ENCODE measurements at places on chromosomes 3 and 15.

DNA sequence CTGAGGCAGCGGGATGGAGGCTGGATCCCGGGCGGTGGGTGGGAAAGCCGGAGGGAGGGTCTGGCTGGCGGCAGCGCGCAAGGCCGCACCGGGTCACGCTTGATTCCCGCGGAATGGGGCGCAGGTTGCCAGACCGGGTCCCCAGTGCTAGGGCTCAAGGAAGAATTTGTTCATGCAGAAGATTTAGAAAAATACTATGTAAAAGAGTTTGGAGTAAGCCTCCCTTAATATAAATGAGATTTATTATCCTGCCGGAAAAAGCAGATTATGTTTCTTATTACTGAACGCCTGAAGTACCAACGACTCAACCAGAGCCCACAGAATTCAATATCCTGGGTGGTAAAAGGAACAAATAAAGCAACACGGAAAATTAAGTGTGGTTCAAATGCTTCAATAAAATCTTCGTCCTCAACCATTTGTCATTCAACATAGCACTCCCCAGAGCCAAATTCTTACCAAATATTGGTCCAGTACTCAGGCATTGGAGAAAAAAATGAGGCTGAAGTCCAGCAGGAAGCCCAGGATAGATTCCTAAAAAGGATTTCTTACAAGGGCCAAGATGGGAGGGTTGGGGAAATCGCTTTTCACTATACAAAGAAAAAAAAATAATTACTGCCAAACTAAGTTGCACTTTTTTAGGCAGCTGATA is 1.2 kb upstream of the ZBTB20 start:
- no peak for DNase-seq

- DNase-seq = no peak
Observed at GRCh38 chr3:14411988-14412387, 9.6 kb downstream of the SLC6A6 start.

DNA sequence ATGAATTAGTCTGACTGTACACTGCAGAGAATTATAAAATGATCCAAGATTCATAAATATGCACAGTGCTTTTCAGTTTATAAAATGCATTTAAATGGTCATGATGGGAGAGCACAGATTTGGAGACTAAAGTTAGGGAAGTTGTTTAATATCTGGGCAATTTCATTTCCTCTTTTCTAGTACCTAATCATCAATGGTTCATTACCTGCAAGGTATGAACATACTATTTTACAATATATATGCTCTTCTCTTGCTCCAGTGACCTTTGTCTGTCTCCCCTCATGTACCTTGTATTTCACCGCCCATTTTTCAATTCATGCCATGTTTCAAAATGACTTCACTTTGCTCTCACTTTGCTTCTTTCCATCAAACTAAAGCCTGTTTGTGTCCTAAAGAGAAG is 114.5 kb downstream of the SUCNR1 start:
- DNase-seq = no peak

DNA sequence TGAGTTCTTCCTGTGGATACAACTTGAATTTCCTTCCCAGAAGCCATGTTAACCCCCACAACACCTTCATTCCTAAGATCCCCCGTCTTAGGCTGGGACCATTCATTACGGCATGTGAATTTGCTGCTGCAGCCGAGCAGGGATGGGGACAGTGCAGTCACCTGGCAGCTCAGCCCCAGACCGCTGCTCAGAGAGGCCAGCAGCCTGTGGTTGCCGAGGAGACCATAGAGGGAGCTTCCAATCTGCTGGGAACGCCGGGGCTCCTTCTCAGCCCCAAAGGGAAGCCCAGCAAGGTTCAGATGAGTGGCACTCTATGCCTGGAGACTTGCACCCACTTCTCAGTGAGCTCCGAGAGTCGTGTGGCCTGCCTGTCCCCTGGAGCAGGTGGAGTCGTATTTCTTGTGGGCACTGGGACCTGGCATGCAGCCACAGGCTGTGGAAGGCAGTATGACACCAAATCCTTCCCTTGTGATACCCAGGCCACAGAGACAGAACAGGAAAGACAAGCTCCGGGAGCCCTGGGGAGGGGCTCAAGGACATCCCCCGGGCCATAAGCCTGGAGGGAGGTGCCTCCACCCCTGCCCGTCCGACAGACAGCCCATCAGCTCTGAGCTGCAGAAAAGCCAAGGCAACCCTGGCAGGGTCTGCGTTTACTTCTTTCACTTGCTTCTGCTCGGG is 167.3 kb downstream of the FAM43A start:
- no peak for DNase-seq

- no peak for DNase-seq
Observed at GRCh38 chr3:94778814-94779494, 716.1 kb downstream of the NSUN3 start.

DNA sequence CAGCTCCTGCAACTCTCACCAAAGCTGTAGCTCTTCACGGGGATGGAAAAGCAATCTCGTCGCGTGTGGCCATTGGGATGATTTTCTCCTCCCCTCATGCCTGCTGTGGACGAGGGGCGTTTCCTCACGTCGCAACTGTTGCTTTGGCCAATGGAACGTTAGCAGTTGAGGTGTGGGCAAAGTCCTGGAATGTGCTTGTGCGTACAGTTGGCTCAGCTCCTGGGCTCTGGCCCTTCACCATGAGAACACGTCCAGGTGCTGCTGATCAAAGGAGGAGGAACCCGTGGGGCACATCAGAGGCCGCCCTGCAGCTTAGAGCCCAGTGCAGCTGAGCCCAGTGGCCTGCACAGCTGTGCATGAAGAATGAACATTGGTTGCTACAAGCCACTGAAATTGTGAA is 186.1 kb downstream of the TJP1 start:
- DNase-seq = no peak

GRCh38 chr3:156818890-156819289 is 7.3 kb upstream of the LEKR1 start:
- no peak for DNase-seq

GRCh38 chr3:57170946-57171345 is 5.8 kb upstream of the IL17RD start:
- DNase-seq = no peak

- DNase-seq = no peak
Observed at GRCh38 chr3:89762405-89762804, 655.0 kb downstream of the EPHA3 start.

DNA sequence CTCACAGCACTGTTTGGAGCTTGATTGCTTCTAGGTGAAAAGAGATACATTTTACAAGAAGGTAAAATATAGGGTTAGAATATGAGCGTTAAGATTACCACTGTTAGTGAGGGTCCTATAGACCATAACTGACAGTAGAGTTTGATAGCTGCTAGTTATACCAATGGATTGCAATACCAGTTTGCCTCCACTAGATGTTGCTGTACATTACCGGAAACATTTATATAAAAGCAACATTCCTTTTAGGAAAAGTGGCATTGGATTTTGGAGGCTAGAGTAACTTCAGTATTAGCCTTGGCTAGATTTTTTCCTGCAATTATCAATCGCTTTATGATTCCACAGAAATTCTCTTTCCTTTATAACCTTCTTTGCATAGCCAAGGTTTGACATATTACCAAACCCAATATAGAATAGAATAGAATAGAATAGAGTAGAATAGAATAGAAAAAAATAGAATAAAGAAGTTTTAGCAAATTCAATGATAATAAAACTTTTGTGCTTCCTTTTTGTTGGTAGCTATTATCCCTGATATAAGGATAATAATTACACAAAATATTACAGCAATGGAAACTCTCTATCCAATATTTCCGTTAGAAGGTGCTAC is 1093.6 kb upstream of the ALCAM start:
- DNase-seq = no peak

DNA sequence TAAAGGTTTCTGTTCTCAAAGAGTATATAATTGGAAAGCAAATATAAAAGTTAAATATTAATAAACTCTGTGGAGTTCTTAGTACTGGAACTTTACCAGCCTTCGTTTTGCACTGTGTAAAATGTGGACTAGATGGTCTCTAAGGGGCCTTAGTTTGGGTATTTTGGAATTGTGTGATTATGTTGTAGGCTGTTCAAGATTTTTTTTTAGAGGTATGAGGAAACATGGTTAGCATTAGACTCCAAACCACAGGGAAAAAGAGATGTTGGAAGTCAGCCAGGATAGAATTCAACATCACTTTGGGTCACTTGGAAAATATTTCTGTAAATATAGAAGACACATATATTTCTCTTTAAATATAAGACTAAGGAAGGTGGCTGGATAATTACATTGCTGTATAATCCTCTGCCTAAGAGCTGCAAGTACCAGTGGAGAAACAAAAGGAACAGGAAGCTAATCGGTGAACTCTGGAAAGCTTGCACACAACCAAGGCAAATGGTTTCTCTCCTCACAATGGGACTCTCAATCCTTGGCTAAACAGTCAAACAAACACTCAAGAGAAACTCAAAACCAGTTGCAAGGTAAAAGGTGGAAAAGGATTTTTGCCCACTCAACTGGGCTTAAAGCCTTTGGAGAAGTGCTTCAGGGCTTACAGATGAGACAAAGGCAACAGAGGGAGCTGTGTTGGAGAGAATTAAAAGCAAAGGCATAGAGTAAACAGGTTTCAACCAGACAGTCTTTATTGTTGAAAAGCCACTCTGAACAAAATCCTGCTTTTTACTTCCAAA is 141.7 kb downstream of the NR1D2 start:
- no peak for DNase-seq

GRCh38 chr15:71293723-71294122 is 178.5 kb downstream of the THSD4 start:
- no peak for DNase-seq

DNA sequence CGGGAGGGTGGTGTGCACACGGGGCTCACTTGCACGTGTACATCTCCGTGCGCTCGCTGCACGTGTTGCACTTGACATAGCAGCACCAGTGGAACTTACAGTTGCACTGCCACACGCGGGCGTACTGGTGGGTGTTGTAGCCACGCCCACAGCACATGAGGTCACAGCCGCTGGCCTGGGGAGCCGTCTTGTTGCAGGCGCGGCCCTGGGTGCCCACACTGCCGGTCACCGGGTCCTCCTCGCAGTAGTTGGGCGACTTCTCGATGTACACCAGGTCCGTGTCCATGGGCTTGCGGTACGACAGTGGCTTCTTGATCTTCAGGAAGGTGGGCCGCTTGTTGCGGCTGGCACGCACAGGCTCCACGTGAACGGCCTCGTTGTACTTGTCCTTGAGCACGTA is 61.0 kb downstream of the WNT7A start:
- DNase-seq = no peak

GRCh38 chr3:189567322-189567721 is 63.9 kb upstream of the TP63 start:
- DNase-seq = no peak

- no peak for DNase-seq
Observed at GRCh38 chr3:128788268-128788869, 62.4 kb downstream of the RAB7A start.

DNA sequence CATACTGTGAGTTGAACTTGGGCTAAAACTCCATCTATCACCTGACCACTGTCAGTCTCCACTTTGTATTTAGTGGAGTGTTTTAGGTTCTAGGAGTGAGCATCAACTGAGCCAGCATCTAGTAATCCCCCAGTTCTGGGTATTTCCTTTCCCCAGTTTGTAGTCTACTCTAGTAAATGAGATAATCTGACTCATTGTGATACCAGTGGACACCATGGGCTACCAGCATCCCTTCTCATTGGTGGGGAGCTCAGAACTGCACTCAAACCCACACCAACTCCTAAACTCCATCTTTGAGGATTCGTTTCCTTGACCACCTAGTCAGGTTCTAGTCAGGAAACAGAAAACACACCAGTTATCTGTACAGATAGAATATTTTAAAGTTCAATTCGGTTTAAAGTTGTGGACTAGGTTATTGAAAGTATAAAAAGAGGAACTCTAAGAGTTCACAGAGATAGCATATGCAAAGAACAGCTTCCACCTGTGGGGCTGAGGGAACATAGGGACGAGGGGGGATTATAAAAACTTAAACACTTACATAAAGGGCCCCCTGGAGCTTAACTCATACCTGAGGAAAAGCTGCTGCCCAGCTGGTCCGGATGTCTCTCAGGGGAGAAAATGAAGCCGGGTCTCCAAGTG is 36.0 kb downstream of the LEO1 start:
- DNase-seq = no peak

GRCh38 chr15:98551936-98552562 is 96.3 kb upstream of the IGF1R start:
- DNase-seq = no peak

GRCh38 chr3:196323016-196323415 is 5.0 kb upstream of the DYNLT2B start:
- DNase-seq = no peak

DNA sequence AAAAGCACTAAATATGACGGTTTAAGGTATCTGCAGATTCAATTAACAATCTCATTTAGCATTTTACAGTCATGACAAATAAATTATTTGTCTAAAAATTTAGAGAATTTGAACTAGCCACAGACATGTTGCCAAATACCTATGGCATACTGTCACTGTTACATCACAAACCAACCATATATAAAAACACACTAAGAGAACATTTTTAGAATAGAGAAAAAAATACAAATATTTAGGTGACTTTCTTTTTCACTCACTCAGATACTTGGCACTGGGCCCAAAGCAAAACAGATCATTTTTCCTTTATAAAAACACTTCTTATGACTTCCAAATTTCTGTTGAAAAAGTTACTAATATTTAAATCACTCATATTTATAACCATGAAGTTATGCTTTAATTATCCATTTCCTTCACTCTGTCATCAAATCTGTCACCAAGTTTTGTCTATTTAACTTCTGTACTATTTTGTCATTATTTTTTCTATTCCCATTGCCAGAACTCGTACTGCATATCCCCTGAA is 644.7 kb downstream of the OTOL1 start:
- no peak for DNase-seq

DNA sequence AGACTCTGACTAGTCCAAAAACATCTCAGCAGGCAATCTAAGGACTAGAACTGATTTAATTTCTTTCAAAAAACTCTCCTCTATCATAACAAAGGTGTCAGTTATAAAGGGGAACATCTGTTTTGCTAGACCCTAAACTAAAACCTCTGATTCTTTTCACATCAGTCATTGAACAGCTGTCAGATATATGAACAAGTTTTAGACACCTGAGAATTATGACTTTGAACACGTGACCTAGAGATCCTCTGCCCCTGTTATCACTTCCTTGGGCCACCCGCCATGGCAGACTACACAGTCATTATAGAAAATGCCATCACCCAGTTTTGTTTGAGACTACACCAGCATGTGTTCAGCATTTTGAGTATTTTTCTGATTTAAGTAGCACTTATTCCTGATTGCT is 282.3 kb upstream of the TBL1XR1 start:
- DNase-seq = no peak

GRCh38 chr15:48323294-48323693 is 7.9 kb upstream of the DUT start:
- DNase-seq = no peak

DNA sequence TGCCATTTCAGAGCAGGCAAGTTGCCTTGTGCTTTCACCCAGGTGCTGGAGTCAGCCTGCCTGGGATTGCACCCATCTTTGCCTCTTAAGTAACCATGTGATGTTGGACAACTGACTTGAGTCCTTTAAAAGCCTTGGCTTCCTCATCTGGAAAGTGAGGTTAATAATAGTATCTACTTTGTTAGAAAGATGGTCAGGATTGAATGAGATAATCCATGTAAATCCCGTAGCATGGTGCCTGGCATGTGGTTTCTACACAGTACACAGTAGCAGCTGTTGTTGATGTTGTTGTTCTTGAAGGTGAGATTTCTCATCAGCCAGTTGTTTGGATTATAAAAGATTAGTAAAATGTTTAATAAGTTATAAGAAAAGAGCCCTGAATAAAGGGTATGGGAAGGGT is 48.8 kb downstream of the PSMD6 start:
- no peak for DNase-seq
